ENCODE measurements at places on chromosomes 5 and 9. TPM values are rescaled to one million over a fixed set of nuclear protein-coding genes. Genes with fewer than 3 reads are reported as not detected.

The MARVELD2 gene
- total RNA-seq, result 15.4 TPM

DNA sequence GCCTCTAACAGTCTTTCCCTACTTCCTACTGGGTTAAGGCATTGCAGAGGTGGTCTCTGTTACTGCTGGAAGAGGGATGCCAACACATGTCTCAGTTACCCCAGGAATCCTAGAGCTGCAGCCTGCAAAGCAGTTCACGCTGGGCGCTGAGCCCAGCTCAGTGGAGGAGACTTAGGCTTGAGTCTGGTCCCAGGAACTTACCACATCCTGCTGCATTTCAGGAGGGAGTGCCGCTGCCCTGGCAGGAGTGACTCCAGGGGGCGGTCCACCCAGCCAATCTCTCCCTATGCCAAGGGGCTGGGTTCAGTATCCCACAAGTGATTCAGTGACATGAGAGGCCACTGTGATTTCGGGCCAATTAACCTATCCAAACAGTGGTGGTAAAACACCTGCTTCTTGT, 7.6 kb downstream of the TTC16 start:
- no peaks in the 10 kb centered on the region for H3K27me3 ChIP-seq
- DNase-seq, result no peak
- no peak overlapping the region for H3K27ac ChIP-seq
- H3K4me1 ChIP-seq, result peaks cover 10% of the 10 kb centered on the region
- no peak overlapping the region for H3K4me3 ChIP-seq

- H3K27me3 ChIP-seq, result peaks cover 1% of the 10 kb centered on the region
- peak; percentile 7 for DNase-seq
- H3K27ac ChIP-seq, result no peak overlapping the region
- H3K4me1 ChIP-seq, result no peaks in the 10 kb centered on the region
- H3K4me3 ChIP-seq, result no peak overlapping the region
Measured at GRCh38 chr5:68331192-68332079, 115.9 kb downstream of the PIK3R1 start.

- DNase-seq, result no peak
- no peaks in the 10 kb centered on the region for H3K36me3 ChIP-seq
- no peak overlapping the region for H3K27ac ChIP-seq
- no peak overlapping the region for H3K4me3 ChIP-seq
- no peaks in the 10 kb centered on the region for H3K4me1 ChIP-seq
Measured at GRCh38 chr5:151178777-151179488, 21.4 kb upstream of the ANXA6 start.

GRCh38 chr9:19379697-19380046, 364 bp downstream of the RPS6 start:
- H3K27me3 ChIP-seq, result no peaks in the 10 kb centered on the region
- DNase-seq, result no peak
- H3K4me3 ChIP-seq, result peak overlapping the region; percentile 73
- peaks cover 10% of the 10 kb centered on the region for H3K36me3 ChIP-seq
- H3K27ac ChIP-seq, result peak overlapping the region; percentile 91

- DNase-seq, result no peak
- H3K27me3 ChIP-seq, result 0 out of 3 replicates have a peak, but pooled peaks cover 6% of the 10 kb centered on the region
- no peak overlapping the region for H3K4me3 ChIP-seq
- no peaks in the 10 kb centered on the region for H3K36me3 ChIP-seq
Measured at GRCh38 chr9:97772145-97772544, 75.0 kb upstream of the XPA start.

Measured in HepG2 (cell line).